ENCODE measurements at places on chromosomes 1 and 21.
A peak's percentile ranks its signal among the peaks of the same experiment; 100 is the strongest.

- DNase-seq, result no peak
Observed at GRCh38 chr1:109927911-109928321, 17.3 kb downstream of the CSF1 start.

DNA sequence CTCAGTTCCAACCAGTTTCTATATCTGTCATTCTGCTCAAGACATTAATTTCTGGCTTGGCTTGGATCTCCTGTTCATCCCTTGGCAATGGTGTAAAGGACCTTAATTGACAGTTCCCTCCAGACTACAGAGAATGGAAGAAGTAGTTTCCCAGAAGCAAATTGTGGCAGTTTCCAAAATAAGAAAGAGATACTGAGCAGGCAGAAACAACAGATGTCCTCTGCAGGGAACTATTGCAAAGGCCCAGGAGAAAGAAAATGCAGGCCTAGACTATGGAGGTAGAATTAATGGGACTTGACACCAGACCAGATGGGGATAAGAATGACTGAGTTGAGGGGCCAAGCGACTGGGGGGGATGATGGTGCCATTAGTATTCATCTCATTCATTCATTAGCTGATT lies 6.1 kb upstream of the AK2 start:
- no peak for DNase-seq

GRCh38 chr1:223683586-223684487 lies 18.3 kb upstream of the CAPN8 start:
- peak; percentile 11 for DNase-seq

DNA sequence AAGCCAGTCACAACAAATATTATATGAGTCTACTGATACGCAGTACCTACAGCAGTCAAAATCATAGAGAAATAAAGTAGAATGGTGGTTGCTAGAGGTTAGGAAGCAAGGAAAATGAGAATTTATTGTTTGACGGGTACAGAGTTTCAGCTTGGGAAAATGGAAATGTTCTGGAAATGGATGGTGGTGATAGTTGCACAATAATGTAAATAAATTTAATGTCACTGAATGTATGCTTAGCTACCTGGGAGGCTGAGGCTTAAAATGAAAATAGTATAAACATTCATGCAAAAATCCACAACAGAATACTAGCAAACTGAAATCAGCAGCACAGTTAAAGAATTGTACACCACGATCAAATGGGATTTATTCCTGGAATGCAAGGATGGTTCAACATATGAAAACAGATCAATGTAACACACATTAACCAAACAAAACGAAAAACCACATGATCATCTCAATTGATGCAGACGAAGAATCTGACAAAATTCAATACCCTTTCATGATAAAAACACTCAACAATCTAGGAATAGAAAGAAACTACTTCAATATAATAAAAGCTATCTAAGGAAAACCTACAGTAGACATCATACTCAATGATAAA lies 10.7 kb downstream of the TUT4 start:
- no peak for DNase-seq

- no peak for DNase-seq
Observed at GRCh38 chr1:96782856-96783255, 61.3 kb downstream of the PTBP2 start.

- DNase-seq, result no peak
Observed at GRCh38 chr1:231847612-231848397, 221.2 kb downstream of the DISC1 start.

- no peak for DNase-seq
Observed at GRCh38 chr1:4523551-4523950, 130.9 kb upstream of the AJAP1 start.

DNA sequence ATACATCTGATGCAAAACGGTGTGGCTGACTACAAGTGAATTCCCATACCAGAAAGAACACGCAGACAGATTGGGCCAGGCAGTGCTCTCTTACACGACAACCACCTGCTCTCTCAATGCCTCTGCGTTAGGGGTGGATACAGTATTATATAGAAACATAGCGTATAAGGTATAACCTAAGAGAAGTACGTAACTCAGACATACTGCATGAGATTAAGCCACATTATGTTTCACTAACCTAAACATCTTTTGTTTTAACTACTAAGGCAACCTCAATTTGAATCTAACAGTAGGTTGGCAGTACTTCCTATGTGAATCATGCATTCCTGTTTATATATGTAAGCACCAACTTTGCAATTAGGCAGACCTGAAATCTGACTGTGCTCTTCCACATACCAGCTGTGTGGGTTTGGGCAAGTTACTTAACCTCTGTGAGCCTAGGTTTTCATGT lies 58.1 kb upstream of the COA6 start:
- no peak for DNase-seq

DNA sequence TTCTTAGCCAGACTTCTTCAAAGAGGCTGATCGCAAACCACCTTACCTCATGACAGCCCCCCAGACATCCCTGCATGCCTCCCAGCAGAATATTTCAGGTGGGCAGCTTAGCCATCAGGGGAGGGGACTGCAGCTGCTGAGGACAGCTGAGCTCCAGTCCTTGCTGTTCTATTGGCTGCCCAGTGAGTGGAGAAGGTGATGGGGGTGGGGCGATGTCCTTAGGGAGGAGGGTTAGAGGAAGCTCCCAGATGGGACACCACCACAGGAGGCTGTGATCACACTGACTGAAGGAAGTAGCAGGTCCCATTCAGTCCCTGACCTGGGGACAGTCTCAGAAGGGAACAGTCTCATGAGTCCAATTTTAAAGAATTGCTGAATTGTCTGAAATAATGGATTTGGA lies 38.3 kb downstream of the GJA5 start:
- no peak for DNase-seq

DNA sequence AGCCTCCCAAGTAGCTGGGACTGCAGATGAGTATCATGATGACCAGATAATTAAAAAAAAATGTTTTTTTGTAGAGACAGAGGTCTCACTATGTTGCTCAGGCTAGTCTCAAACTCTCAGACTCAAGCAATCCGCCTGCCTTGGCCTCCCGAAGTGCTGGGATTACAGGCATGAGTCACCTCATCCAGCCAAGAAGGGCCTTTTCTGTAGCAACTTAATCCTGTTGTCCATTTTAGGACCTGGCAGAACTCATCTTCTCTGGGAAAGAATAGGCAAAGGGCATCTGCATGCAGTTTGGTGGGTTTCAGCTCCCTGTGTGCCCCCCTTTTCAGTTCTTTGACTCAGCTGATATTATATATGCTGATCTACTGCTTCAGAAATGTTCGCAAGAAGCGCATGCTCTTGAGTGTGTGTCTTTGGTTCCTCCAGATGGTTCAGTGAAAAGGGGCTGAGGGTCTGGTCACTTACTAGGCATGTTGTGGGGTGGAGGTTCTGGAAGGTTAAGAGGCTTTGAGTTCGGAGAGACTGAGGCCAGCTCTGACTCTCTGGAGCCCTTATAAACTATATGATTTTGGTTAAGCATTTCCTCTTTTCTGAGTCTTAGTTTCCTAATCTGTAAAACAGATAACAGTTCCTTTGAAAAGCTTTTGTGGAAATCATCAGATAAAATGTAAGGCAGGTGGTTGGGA lies 19.4 kb upstream of the SRSF4 start:
- no peak for DNase-seq

- no peak for DNase-seq
Observed at GRCh38 chr1:43839056-43839455, 94.5 kb upstream of the ARTN start.

- no peak for DNase-seq
Observed at GRCh38 chr1:37612186-37612585, 16.4 kb upstream of the GNL2 start.

DNA sequence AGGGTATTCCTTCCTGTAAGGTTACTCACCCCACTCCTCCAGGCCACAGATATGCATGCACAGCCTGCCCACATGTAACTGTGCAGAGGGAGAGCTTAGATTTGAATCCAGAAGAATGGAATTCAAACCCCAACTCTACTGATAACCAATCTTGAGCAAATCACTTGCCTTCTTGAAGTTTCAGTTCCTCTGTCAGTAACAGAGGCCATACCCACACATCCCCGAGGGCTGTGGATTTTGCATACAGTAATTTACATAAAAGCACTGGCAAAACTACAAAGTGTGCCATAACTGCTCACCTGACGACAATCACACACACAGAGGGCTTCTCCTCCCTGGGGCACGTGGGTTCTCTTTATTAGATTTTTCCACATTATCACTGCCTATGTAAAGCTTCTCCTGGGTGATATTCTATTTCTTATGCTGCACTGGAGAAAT lies 18.6 kb downstream of the CD247 start:
- no peak for DNase-seq

- no peak for DNase-seq
Observed at GRCh38 chr1:172469717-172470116, 25.8 kb upstream of the PIGC start.

- no peak for DNase-seq
Observed at GRCh38 chr1:246274186-246274585, 232.9 kb downstream of the SMYD3 start.

DNA sequence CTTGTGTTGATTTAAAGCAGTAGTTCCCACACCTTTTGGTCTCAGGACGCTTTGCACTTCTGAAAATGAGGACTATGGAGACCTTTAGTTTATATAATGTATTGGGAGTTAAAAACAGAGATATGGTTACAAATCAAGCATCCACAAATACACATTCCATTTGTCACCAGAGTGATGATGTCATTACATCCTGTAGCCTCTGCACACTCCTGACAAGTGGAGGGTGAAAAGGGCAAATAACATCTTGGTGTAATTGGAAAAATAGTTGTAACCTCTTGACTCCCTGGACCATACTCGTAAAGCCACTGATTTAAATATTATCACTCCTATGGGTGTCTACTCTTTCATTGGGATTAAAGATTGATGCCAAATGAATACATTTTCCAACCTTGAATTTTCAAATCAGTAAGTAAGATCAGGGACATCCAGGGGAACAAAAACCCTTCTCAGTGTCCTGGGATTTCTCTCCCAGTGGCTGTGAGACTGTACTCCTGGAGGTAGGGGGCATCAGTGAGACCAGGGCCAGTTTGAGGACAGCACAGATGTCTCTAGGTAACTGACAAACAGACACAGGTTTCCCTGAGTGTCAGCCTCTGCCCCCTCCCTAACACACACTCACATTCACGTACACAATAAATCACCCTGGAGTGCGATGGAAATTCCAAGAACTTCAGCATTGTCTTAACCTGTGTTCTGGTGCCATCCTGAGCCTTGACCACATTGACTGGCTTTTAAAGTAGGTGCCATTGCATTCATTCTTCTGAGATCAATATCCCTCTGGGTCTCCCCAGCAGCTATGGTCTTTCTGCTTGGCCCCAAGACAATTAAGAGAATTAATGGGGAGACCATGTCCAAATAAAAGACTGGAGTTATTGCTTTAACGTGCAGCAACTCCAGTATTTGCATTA lies 63.0 kb downstream of the NR5A2 start:
- no peak for DNase-seq

GRCh38 chr1:57381871-57382270 lies 42.0 kb downstream of the DAB1 start:
- DNase-seq, result no peak

- DNase-seq, result no peak
Observed at GRCh38 chr1:221753828-221754188, 11.9 kb upstream of the DUSP10 start.

DNA sequence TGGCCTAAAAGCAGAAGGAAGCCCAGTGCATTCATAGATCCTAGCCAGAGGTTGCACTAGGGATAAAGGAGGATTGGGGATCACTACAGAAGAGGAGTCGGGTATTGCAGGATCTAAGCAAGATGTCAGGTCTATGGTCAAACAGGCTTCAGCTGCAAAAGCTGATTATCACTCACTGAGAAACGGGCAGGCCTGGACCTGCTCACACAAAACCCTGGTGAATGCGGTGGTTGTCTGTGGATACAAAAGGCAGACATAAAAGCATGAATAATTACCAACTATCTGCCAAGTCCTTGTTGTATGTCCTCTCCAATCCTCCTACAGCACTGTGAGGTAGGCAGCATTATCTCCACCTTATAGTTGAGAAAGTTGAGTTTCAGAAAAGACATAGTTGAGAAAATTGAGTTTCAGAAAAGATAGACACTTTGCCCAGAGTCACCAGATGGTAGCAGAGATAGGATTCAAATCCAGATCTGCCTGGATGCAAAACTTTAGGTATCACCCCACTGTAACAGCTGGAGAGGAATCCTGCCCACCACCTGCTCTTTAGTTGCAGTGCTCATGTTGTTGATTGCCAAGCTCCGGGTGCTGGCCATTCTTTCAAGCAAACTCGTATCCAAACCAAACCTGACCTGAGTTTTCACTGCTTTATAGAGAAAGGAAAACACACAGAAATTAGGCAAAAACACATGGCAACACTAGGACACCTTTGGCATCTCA lies 49.6 kb upstream of the HOOK1 start:
- DNase-seq, result peak; percentile 6

GRCh38 chr1:247415423-247416361 lies at the start of gene NLRP3:
NLRP3 (plus strand) TSS chr1:247416173; CDS start chr1:247418801, 2,628 bp downstream.
- DNase-seq, result no peak

- DNase-seq, result no peak
Observed at GRCh38 chr1:106907795-106908194, 148.7 kb upstream of the PRMT6 start.

DNA sequence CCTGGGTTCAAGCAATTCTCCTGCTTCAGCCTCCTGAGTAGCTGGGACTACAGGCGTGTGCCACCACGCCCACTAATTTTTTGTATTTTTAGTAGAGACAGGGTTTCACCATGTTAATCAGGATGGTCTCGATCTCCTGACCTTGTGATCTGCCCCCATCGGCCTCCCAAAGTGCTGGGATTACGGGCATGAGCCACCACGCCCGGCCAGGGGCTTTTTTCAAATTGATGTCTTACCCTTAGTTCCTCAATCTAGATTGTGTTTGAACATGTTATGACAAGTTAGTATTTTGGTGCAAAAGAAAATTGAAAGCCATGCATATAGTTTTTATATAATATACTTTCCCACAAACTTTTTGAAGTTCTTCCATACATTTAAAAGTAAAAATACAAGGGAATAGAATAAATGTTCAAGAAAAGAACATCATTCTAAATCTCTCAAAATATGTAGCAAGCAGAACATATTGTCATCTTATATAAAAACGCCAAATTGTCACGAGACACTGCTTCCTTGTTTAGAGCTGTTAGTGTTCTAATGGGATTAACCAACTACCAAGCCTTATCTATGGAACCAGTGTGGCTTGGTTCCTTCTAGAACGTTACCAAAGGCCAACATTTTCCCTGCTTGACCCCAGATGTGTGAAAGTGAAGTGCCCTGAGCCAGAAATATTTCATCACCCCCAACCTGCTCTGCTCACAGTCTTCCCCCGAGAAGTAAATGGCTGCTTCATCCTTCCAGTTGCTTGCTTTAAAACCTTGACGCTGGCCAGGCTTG lies 9.5 kb upstream of the PLEKHM2 start:
- DNase-seq, result no peak

- DNase-seq, result no peak
Observed at GRCh38 chr1:94245747-94246438, 8.5 kb upstream of the ARHGAP29 start.

- no peak for DNase-seq
Observed at GRCh38 chr1:5913078-5913845, 79.0 kb downstream of the NPHP4 start.

DNA sequence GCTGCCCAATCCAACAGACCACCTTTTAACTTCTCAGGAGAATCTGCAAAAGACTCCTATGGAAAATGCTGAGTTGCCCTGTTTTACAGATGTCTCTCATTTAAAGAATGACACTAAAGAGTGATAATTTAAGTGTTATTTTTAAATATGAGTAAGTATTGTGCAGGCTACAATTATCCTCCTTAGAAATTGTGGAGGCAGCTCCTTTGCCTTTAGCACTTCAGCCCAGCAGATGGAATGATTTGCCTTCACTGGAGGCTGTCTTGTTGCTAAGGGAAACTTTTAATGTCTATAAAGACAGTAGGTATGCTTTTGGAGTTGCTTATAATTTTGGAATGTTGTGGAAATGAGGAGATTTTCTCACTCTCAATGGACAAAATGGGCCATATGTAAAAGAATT lies 1345.5 kb downstream of the NCAM2 start:
- no peak for DNase-seq

GRCh38 chr1:6181347-6181770 lies 1.2 kb upstream of the CHD5 start:
- no peak for DNase-seq

Measured in NCI-H187 (cell line).